ENCODE measurements at places on chromosomes 2 and 18.

GRCh38 chr2:127437781-127438726 lies 19.8 kb downstream of the PROC start:
- DNase-seq, result no peak

DNA sequence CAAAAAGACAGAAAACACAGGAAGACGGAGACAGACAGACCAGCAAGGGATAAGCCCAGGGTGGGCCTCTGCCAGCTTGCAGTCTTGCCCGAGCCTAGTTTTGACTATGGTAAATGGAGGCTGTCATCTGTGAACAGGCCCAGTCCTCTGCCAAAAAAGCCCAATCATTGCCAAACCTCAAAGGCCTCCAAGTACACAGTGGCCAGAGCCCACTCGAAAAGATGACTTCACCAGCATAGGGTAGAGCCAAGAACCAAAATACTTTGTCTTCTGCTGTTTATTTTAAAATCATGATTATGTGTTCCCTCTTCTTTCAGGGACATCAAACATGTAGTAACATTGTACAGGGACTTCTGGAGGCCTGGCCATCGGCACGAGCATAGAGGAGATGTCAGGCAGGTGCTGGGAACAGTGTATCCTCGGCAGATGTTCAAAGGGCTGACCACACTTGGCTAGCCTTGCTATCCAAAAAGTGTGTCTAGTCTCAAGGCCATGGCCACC lies 66.0 kb downstream of the TTC32 start:
- DNase-seq, result no peak

DNA sequence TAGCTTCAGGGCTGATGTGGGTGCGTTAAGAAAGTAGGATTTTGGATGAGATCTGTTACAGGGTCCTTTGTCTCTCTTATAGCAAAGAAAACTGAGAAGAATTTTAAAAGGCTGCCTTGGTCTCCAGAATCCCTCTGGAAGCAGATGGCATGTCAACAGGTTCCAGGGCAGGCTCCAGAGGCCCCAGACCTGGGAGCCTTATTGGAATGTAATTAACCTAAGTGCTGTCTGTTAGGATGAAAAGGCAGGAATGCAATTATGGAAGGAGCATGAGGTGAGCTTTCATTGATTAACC lies 97.2 kb upstream of the PKDCC start:
- no peak for DNase-seq

DNA sequence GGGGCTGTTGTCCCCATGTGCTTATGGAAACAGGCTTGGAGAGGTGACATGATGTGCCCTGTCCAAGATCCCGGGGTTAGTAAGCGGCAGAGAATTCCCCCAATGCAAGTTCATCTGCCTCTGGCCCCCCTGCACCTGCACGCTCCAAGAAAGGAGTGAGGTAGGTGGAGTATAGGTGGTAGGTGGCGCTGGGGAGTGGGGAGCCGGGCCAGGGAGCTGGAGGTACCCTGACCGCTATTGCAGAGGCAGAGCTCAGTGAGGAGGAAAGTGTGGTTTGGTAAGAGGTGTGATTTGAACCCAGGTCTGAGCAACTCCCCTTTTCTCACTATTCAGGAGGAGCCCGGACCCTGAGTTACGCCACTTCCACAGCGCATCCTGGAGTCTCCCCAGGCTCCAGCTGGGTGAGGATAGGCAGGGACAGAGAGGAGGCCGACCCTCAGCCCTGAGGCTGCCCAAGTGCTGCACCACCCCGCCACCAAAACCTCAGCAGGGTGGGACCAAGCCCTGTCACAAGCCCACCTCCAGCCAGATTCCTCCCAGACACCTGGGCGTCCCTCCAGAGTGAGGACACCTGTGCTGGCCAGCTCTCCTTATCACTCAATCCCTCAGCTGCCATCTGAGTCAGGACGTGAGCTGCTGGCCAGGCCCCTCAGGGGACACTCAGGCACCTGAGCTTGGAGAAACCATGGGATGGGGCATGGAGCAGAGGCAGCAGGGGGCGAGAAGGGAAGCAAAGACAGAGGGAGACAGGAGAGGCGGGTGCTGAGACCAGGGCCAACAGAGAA lies 5.6 kb downstream of the HAAO start:
- no peak for DNase-seq

- no peak for DNase-seq
These were observed 519.4 kb downstream of the TDRD15 start for GRCh38 chr2:21643180-21643579.

DNA sequence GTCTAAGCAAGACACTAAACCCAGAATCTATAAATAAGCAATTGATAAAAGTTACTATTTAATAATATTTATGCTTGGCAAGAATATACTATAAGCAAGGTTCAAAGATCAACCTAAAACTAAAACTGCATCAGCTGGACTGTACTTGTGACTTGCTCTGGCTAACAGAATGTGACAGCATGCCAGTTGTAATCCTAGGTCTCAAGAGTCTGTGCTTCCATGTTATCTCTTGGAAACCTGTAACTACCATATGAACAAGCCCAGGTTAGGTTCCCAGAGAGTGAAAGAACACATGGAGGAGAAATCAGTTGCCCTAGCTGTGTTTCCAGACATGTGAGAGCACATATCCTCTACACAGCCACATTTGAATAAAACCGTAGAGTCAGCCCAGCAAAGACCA lies 297.4 kb downstream of the CDH2 start:
- no peak for DNase-seq

GRCh38 chr18:64409511-64409910 lies 260.6 kb upstream of the LINC00305 start:
- DNase-seq, result no peak

- DNase-seq, result no peak
These were observed 364.3 kb upstream of the MEX3C start for GRCh38 chr18:51561821-51562220.

GRCh38 chr2:17475286-17475685 lies 43.0 kb downstream of the RAD51AP2 start:
- no peak for DNase-seq

DNA sequence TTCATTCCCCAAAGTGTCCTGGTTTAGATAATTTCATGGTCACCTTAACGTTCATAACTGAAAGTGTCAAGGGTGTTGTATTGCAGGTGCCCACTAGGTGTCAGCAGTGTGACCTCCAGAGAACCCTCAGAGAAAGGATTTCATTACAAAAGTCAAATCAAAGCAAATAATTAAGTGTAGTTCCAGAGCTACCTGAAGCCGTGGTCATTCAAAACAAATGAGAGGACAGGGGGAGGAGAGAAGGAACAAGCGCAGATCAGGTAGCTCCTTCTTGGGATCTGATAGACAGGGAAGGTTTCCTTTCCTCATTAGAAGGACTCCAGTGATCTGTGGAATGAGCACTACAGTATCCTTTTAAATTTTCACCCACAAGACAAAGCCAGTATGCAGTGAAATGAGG lies at the start of gene SLC9A4:
Gene SLC9A4 (plus strand): TSS at position 207 of the 400 bp plus-strand sequence. CDS start 534 bp downstream, outside the sequence.
- no peak for DNase-seq

GRCh38 chr18:76486574-76486973 lies 8.5 kb downstream of the ZNF516 start:
- DNase-seq, result no peak

- DNase-seq, result no peak
These were observed 140.4 kb upstream of the VRK2 start for GRCh38 chr2:57906152-57906732.

GRCh38 chr2:201144101-201145051 lies 28.4 kb downstream of the CFLAR start:
- no peak for DNase-seq

- no peak for DNase-seq
These were observed 46.8 kb upstream of the EML6 start for GRCh38 chr2:54676656-54677055.

DNA sequence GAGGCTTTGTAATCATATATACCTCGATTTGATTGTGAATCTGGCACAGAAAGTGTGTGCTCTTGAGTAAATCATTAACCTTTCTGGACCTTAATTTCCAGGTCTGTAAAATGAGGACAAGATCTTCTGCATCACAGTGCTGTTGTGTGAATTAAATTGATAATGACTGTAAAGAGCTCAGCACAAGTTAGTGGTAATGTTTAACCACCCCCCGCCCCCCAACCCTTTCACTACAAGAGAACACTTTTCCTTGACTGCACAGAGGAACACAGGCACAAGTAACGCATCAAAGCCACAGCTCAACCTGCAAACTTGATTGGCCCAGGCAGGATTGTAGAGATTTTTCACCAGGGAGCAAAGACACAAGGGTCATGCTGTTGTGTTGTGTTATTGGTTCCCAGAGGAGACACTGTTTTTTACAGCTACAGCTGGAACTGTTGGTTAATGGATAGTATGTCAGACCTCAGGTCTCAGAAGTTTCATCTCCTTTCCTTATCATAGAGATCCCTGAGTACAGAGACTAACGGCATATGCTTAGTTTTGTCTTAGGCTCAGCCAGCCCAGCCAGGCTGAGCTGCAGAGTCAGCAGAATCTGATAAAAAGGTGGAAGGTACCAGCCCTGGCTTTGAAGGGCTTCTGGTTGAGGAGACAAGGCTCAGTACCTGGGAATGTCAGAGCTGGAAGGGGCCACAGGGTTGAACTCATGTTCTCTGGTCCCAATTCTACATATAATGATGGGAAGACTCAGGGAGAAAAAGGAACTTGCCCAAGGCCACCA lies 10.6 kb downstream of the SETBP1 start:
- no peak for DNase-seq

- DNase-seq, result no peak
These were observed 894 bp downstream of the SMAD7 start for GRCh38 chr18:48949606-48950535.

DNA sequence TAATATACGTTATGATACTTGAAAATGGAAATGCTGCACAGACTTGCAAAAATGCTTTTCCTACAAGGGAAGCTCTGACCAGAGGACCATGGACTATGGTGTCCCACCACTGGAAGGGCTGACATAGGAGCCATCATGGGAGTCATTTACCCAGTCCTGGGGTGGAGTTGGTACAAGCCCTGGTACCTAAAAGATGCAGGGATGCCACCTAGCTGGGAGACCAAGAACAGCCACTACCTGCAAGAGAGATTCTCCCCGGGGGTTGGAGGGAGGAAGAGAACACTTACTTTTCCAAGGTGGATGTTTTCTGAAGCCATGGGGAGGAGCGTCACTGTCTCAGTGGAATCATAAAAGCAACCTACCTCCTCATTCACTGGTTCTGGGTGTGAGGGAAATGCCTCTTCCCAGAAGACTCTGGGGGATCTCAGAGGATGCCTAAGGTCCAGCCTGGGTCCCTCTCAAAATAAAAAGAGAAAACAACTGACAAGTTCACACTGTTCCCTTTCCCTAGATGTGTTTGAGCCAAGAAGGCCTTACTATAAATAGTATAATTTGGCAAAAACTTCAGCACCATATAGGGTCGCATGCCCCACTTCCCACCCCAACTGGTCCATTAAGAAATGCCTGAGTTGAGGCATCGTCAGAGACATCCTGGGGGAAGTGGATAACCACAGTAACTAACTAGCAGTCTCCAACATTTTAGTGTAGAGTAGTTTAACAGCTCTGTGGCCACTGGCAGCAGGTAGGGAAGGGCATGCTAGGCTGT lies 39.9 kb downstream of the REEP1 start:
- DNase-seq, result no peak

DNA sequence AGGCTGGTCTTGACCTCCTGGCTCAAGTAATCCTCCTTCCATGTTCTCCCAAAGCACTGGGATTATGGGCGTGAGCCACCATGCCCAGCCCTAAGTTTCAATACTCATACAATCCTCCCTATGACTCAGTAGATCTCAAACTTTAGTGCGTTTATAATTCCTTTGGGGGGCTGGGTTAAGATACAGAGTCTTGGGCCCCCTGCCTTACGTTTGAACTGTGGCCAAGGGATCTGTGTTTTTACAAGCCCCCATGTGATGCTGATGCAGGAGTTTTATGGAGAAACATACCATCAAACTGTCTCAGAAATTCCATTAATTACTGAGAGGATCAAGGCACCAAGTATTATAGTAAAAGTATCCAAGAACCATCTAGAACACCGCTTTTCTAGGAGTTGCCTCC lies 38.2 kb upstream of the FAM136A start:
- no peak for DNase-seq

- no peak for DNase-seq
These were observed 325.9 kb downstream of the SLC8A1 start for GRCh38 chr2:40126006-40126405.

GRCh38 chr2:155157711-155158110 lies 459.2 kb downstream of the KCNJ3 start:
- no peak for DNase-seq

DNA sequence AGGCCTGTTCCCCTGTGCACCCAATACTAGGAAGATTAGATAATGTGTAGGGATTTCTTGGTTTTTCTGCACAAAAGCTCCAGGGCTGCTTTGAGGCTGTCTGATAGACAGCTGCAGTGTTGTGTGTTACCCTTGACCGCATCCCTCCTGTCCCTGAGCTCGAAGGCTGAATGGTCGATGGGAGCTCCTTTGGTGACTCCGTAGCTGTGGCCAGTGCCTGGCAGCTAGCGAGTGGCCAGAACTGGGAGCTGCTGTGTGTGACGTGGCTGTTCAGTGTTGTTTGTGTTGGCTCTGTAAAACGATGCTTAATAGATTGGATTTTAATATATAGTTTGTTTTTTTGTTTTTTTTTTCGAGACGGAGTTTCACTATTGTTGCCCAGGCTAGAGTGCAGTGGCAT lies 170.0 kb downstream of the AGAP1 start:
- DNase-seq, result no peak

DNA sequence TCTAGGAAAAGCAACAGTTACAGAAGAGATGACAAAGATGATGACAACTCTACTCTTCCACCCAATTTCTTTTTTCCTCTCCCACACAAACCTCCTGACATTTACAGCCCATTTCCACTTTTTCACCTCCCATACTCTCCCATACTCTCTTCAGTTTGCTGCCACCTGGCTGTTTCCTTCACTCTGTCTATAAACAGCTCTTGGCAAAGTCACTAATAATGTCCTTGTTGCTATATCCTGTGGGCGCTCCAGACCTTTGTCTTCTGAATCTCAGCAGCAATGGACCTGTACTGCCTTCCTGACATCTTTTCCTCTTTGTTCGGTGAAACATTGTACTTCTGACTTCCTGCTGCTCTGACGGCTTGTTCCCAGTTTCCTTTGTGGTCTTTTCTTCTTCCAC lies 60.7 kb upstream of the CAVIN2 start:
- DNase-seq, result no peak

DNA sequence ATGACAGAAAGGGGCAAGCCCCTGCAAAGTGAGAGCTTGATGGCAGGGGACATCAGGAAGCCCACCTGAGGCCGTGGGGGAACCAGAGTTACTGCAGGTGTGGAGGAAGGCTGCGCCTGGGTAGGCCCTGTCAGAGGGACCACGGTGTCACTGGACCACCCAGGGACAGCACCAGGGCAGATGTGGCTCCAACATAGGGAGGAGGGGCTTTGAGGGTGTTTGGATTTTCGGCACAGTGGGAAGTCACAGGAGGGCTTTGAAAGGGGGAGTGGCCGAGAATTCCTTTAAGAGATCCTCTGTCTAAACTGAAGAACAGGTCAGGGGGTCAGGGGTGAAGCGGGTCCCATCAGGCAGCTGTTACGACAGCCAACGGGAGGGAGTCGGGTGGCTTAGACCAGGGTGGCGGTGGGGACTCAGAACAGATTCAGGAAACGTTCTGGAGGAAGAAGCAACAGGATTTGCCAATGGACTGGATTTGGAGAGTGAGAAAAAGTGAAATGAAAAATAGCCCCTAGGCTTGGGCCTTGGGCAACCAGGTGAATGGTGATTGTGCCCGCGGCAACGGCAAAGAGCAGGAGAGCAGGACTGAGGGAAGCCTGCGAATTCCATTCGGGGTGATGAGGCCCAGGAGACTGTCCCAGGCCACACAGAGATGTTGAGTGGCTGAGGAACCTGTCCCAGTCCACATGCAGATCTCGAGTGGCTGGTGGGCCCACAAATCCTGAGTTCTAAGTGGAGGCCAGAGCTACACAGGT lies 166.1 kb downstream of the LAMA1 start:
- DNase-seq, result no peak

Measured in skeletal muscle cell (primary cell).